Thoracic aorta (tissue), 2 donors: ENCODE measurements at places on chromosomes 12 and 14. TPM values are rescaled to one million over a fixed set of nuclear protein-coding genes. Genes with fewer than 3 reads are reported as not detected.

The ZFHX2 gene
- total RNA-seq, result 0.49 TPM

The MDGA2 gene
- total RNA-seq, result not detected

DNA sequence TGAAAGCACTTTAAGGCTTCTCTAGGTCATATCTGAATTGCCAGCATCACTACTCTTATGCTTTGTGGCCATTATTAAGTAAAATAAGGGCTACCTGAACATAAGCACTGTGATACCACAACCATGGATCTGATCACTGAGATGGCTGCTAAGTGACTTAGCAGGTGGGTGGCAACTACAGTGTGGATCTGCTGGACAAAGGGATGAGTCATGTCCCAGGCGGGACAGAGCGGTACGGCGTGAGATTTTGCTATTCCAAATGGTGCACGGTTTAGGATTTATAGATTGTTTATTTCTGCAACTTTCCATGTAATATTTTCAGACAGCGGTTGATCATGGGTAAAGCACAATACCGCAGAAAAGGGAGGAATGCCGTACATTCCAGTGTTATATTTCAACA is 39.4 kb downstream of the MLXIP start:
- H3K36me3 ChIP-seq, result no peaks in the 10 kb centered on the region
- DNase-seq, result no peak
- H3K27ac ChIP-seq, result no peak overlapping the region
- peaks cover 25% of the 10 kb centered on the region for H3K4me1 ChIP-seq
- no peaks in the 10 kb centered on the region for H3K27me3 ChIP-seq

DNA sequence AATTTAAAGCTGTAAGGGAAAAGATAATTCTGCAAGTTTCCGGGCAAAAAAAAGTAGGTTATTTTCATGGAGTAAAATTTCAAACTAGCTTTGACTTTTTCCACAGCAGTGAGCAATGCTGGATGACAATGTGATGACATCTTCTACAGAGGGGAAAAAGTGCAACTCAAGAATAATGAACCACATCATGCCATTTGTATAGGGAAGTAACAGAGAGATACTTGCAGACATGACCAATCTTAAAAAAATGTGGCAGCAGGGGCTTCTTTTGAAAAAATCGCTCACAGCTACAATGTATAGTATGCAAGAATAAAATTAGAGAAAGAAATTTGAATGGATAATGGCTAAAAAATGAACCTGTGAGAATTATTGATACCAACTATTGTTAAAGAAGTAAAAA is 115.5 kb downstream of the DHRS2 start:
- no peak overlapping the region for H3K27ac ChIP-seq
- DNase-seq, result no peak
- no peaks in the 10 kb centered on the region for H3K4me1 ChIP-seq
- no peaks in the 10 kb centered on the region for H3K27me3 ChIP-seq
- no peak overlapping the region for H3K4me3 ChIP-seq
- H3K36me3 ChIP-seq, result no peaks in the 10 kb centered on the region

DNA sequence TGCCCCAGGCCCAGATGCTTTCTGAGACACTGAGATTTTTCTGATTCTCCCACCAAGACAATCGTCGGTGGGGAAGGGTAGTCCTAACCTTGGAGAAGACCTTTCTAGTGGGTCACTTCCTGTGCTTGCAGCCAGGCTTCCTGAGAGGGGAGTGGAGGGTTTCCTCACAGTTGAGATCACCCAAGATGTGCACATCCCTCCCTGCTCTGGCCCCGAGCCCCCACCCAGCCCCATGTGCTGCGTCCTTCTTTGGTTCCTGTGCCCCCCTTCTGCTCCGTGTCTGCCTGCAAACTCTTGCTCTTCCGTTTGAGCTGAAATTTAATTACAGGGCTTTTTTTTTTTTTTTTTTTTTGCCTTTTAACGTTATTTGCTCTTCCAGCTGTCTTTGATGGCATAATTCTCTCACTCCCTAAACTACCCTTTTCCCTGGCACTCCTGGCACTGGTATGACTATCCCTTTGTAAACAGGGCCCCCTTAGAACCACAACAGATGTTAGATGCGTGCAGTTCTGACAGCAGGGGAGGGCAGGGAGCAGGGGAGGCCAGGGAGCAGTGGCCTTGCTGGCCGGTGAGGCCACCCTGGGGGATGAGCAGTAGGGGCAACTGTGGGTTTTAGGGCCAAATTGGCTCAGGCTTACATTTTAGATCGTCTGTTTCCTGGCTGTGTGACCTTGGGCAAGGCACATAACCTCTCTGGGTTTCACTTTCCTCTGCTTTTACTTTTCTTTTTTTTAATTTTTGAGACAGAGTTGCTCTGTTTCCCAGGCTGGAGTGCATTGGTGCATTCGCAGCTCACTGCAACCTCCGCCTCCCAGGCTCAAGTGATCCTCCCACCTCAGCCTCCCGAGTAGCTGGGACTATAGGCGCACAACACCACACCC is 144.5 kb downstream of the PHETA1 start:
- no peak overlapping the region for H3K4me3 ChIP-seq
- H3K27ac ChIP-seq, result no peak overlapping the region
- H3K36me3 ChIP-seq, result no peaks in the 10 kb centered on the region
- DNase-seq, result no peak
- no peaks in the 10 kb centered on the region for H3K27me3 ChIP-seq
- H3K4me1 ChIP-seq, result no peaks in the 10 kb centered on the region

The AQP6 gene
- total RNA-seq, result not detected

The FGF6 gene
- total RNA-seq, result not detected

DNA sequence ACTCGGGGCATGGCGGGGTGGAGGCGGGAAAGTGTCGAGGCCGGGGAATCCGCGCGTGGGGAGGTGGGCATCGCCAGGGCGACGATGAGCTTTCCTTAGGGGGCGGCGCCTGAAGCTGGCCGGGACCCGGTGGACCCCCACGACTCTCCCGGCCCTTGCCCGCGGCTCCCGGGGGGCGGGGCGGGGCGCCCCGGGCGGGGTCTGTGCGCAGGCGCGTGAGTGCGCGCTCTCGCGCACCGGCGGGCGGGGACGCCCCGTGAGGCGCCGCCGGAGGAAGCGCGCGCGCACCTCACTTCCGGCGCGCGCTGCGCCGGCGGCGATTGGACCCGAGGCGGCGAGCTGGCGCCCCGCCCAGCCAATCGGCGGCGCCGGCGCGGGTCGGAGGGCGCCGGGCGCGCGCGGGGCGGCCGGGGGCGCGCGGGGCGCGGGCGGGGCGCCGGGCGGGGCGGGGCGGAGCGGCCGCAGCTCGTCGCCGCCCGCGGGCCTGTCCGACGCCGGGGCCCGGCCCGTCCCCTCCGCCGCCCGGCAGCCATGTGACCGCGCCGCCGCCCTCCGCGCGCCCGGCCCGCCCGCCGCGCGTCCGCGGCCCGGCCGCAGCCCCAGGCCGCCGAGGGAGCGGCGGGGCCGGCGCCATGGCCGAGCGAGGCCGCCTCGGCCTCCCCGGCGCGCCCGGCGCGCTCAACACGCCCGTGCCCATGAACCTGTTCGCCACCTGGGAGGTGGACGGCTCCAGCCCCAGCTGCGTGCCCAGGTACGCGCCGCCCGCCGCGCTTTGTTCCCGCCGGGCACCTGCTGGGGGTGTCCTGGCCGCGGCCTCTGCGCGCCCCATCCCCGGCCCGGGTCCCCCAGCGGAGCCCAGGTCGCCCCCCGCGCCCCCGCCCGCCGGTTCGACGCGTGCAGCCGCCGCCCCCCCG is at the start of gene PACS2:
Gene PACS2 (plus strand): TSS at position 462 of the 914 bp plus-strand sequence. CDS start 171 bp downstream, at position 633.
- H3K27me3 ChIP-seq, result no peaks in the 10 kb centered on the region
- no peaks in the 10 kb centered on the region for H3K36me3 ChIP-seq
- H3K4me3 ChIP-seq, result peak within 1 kb of the TSS; percentile 97

GRCh38 chr14:54674046-54674741 is 107.3 kb downstream of the SAMD4A start:
- H3K36me3 ChIP-seq, result no peaks in the 10 kb centered on the region
- H3K27me3 ChIP-seq, result no peaks in the 10 kb centered on the region
- DNase-seq, result no peak

DNA sequence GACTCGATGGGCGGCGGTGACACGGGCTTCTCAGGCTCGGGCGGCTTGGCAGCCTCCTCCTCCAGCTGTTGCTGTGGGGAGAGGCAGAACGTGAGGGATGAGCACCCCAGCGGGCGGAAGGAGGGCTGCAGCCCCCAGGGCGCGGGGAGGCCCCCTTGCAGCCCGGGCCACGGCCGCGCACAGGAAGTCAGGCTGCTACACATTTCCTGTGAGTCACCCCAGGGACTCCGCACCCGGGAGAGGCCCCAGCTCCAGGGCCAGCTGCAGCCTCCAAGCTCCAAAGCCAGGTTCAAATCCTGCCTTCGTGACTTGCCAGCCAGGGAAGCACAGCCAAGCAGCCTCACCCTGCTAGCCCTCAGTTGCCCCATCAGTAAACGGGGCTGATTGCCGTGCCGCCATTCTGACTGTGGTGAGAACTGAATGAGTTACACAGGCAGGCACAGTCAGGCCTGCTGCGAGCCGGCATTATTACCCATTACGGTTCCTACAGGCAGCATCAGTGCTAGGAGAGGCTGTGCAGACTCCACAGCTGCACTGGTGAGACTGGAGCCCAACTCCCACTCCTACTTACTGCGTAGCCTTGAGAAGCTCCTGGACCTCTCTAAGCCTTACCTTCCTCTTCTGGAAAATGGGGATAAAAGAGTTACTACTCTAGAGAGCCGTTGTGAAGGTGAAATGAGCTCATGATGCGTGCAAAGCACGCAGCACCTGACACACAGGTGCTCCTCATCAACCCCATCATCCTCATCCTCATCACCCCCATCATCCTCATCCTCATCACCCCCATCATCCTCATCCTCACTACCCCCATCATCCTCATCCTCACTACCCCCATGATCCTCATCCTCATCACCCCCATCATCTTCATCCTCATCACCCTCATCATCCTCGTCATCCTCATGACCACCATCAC is 100.9 kb downstream of the NCOR2 start:
- H3K27ac ChIP-seq, result no peak overlapping the region
- DNase-seq, result no peak
- H3K4me3 ChIP-seq, result no peak overlapping the region
- no peaks in the 10 kb centered on the region for H3K27me3 ChIP-seq
- peaks cover 5% of the 10 kb centered on the region for H3K4me1 ChIP-seq

GRCh38 chr14:102949062-102949800 is 26.8 kb downstream of the AMN start:
- H3K4me1 ChIP-seq, result peaks cover 4% of the 10 kb centered on the region
- no peak overlapping the region for H3K27ac ChIP-seq
- peaks cover 85% of the 10 kb centered on the region for H3K36me3 ChIP-seq
- H3K4me3 ChIP-seq, result no peak overlapping the region
- no peaks in the 10 kb centered on the region for H3K27me3 ChIP-seq

The CREBL2 gene
- total RNA-seq, result 44.6 TPM

DNA sequence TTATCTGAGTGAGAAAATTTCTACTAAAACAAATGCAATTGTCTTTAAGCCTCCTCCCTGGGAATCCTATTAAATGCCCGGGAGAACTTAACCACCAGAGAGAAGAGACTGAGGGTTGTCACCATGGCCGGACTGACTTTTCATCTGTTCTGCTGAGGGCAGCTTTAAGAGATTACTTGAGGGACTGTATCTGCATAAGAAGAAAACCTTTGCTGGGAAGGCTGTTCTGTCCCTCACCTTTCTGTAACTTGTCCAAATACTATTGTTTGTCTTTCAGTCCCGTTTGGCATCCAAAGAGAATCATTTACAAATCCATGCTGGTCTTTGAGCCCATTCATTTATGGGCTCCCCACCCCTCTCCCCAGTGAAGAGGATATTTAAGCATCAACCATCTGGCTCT is 306.3 kb upstream of the FLRT2 start:
- no peak overlapping the region for H3K27ac ChIP-seq
- no peaks in the 10 kb centered on the region for H3K27me3 ChIP-seq
- H3K4me1 ChIP-seq, result no peaks in the 10 kb centered on the region
- H3K36me3 ChIP-seq, result no peaks in the 10 kb centered on the region

The C12orf50 gene
- not detected for total RNA-seq

The CD27 gene
- 4.7 TPM for total RNA-seq

- no peaks in the 10 kb centered on the region for H3K4me1 ChIP-seq
- no peaks in the 10 kb centered on the region for H3K27me3 ChIP-seq
- no peak overlapping the region for H3K27ac ChIP-seq
- no peak overlapping the region for H3K4me3 ChIP-seq
Observed at GRCh38 chr14:82565825-82566224, 1032.2 kb upstream of the SEL1L start.

DNA sequence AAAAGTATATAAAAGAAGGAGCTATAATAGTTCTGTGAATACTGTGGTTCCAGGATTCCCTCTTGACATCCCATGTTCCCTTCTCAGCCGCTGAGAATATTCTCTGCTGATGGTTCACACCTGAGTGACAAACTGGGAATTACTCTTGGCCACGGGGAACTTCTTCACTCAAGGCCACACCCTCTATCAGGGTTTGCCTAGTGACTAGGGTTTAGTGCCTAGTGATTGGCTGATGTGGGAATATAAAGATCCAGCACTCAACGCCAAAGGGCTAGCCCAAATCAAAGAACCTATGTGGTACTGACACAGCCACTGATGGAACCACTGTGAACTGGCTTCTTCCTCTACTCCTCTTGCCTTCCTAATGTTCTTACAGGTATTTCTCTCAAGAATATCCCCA is 248.4 kb downstream of the ASCL1 start:
- no peak overlapping the region for H3K27ac ChIP-seq
- H3K4me1 ChIP-seq, result no peaks in the 10 kb centered on the region
- DNase-seq, result no peak
- H3K27me3 ChIP-seq, result no peaks in the 10 kb centered on the region
- H3K36me3 ChIP-seq, result no peaks in the 10 kb centered on the region

The LTB4R2 gene
- 15.2 TPM for total RNA-seq

DNA sequence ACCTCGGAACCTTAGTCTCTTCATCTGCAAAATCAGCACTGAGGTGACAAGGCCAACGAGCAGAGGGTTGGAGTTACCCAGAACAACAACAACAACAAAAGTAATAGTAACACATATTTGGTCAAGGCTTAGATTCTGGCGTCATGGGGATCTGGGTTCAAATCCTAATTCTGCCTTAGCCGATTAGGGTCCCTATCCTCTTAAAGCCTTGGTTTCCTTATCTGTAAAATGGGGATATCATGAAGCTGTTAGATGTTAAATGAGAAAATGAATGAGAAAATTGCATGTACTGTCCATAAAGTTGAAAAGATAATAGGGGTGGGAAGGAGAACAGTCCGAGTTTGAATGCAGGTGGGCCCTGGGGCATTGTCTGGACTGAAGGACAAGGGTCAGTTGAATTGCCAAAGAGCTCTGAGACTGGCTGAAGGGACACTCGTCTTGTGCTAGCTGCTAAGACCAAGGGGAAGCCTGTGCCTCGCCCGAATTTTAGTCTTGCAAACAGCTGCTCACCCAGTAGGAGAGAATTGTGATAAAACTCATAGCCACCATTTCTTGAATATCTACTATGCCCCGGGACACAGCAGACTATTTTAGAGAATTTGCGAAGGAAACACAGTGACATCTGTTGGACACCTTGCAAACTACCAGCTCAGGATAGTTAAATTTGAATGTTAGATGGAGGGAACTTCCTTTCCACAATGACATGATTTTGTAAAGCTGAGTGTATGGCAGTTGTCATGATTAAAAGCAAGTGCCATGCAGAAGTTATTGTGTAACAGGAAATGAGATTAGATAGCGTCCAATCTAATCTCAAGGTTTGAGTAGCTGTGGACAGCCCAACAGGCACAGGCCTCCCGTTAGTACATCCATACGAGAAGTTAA is 6.8 kb upstream of the HNF1A start:
- H3K4me3 ChIP-seq, result no peak overlapping the region
- no peak overlapping the region for H3K27ac ChIP-seq
- DNase-seq, result no peak
- H3K27me3 ChIP-seq, result no peaks in the 10 kb centered on the region

GRCh38 chr12:47949441-47950341 is 13.7 kb upstream of the TMEM106C start:
- DNase-seq, result peak; percentile 9
- H3K4me1 ChIP-seq, result no peaks in the 10 kb centered on the region
- H3K27me3 ChIP-seq, result no peaks in the 10 kb centered on the region
- no peaks in the 10 kb centered on the region for H3K36me3 ChIP-seq
- no peak overlapping the region for H3K4me3 ChIP-seq
- H3K27ac ChIP-seq, result no peak overlapping the region
